CD4-positive, alpha-beta memory T cell (primary cell): ENCODE measurements at places on chromosomes 2 and 18.

DNA sequence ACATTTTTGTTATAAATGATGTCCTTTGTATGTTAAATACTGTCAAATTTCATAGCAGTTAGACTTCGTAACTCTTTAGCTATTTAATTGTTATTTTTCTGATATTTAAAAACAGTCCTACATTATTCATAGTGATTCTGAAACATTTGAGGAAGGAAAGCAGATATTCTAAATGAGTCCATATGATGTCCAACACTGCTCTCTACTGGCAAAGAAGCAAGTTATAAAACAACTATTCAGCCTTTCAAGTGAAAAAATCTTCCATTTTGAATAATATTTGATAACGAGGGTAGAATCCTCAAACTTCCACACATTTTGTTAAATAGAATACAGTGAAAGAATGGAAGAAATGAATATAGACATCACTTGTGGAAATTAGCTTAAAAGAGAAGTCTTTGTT lies 220.8 kb downstream of the GULP1 start:
- no peak for DNase-seq

GRCh38 chr18:60568220-60568619 lies 195.6 kb upstream of the MC4R start:
- no peak for DNase-seq

DNA sequence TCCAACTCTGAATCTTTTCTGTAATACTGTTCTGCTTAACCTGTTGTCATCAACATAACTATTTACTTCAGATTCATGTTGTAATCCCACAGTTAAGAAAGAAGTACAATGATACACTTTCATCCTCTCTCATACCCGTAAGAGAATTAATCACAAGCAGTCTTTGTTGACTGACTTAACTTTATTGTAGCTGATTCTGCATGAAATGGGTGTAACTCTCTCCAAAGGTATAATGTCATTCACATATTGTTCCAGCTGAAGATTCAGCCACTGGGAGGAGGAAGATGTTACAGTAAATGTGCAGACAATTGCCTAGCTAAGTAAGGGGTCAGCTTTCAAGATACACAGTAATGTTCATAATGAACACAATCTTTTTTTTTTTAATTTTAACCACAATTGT lies 13.5 kb upstream of the DSG2 start:
- no peak for DNase-seq

GRCh38 chr2:10109311-10109710 lies 13.2 kb upstream of the RRM2 start:
- no peak for DNase-seq

DNA sequence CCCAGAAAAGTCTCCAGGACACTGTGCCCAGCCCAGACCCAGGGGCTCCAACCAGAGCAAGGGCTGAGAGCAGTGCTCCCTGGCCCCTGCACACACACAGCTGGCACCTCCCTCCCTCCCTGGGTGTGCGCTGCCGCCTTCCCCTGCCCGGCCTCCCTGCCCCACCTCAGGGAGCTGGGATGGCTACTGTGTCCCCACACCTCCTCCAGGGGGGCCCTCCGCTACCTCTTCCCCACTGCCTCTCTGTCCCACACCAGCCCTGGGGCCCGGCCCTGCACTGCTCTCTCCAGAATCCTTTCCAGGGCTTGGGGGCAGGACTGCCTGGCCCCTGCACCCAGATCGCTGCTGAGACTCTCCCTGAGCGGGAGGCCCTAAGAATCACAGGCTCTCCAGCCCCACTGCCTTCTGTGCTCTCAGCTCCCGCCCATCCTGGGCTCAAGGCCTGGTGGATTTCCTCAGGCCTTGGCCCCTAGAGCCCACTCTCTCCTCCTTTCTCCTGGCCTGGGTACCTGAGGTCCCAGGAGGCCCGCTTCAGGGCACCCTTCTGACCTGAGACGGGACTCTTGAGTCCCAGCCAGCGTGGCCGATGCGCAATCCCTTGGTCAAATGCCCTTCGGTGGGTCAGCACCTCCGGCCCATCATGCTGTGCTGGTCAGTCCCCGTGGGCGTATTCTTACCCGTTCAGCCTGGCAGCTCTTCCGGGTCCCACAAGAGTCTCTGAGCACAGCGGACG lies 276.8 kb upstream of the HDAC4 start:
- DNase-seq, result no peak

DNA sequence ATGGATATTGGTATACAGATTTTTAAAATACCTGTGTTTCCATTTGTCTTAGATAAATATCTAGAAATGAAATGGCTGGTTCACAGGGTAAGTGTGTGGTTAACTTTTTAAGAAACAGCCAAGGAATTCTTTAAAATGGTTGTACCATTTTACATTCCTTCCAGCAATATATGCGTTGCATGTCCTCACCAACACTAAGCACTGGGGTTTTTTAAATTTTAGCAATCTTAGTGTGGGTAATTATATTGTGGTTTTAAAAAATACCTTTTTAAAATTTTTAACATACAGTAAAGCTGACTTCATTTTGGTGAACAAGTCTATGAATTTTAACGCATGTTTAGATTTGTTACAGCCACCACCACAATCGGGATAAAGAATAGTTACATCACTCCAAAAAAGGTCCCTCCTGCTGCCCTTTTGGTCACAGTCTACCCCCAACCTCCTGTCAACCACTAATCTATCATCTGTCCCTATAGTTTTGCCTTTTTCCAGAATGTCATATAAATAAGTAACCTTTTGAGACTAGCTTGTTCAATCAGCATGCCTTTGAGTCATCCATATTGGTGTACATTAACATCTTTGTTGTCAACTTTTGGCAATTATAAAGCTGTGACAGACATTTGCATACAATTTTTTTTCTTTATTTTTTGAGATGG lies 128.1 kb upstream of the MSTN start:
- no peak for DNase-seq
